CD4-positive, alpha-beta T cell treated with Interleukin-15 for 4 hours (primary cell): ENCODE measurements at places on chromosomes 4 and X.

- DNase-seq, result peak; percentile 40
These were observed 89.8 kb upstream of the TNIP3 start for GRCh38 chr4:121253961-121254360.

GRCh38 chrX:136546371-136546781 lies 14.4 kb downstream of the VGLL1 start:
- peak; percentile 46 for DNase-seq

DNA sequence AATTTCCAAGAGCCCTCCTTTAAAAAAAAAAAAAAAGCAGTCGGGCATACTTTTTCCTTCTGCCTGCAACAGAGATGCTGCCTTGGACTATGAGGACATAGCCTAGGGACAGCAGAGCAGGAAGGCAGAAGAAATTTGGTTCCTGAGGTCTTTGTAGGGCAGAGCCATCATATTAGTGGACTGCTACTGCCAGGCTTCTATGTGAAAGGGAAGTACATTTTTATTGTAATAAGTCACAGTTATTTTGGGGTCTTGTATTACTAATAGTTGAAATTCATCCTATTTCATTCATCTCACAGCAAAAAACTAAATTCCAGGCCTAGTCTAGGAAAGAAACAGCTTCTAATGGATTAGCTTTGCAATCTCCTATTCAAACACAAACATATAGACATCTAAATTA lies 211.2 kb downstream of the NSUN7 start:
- no peak for DNase-seq

DNA sequence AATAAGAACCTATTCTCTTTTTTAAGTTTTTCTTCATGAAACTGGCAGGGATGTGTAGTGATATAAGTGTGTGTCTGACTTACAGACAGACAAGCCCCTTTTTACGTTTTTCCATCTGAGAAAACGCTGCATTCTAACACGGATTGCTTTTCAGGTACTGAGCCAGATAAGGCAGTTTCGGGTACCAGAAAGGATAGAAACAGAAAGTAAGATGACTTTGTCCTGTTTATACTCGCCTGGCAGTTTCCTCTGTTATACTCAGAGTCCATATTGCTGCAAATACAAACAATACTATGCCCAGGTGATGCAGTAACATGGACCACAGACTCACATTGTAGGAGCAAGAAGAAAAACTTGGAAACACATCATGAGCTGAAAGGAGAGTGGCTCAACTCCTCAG lies 2320.6 kb upstream of the AGA start:
- no peak for DNase-seq

DNA sequence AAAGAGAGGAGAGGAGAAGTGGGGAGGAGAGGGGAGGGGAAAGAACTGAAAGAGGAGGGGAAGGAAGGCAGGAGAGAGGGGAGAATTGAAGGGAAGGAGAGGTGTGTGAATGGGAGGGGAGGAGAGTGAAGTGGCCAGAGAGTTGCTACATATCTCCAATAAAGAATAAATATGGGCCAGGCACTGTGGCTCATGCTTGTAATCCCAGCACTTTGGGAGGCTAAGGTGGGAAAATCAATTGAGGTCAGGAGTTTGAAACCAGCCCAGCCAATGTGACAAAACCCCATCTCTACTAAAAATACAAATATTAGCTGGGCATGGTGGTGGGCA lies 482.4 kb downstream of the NAF1 start:
- DNase-seq, result no peak

DNA sequence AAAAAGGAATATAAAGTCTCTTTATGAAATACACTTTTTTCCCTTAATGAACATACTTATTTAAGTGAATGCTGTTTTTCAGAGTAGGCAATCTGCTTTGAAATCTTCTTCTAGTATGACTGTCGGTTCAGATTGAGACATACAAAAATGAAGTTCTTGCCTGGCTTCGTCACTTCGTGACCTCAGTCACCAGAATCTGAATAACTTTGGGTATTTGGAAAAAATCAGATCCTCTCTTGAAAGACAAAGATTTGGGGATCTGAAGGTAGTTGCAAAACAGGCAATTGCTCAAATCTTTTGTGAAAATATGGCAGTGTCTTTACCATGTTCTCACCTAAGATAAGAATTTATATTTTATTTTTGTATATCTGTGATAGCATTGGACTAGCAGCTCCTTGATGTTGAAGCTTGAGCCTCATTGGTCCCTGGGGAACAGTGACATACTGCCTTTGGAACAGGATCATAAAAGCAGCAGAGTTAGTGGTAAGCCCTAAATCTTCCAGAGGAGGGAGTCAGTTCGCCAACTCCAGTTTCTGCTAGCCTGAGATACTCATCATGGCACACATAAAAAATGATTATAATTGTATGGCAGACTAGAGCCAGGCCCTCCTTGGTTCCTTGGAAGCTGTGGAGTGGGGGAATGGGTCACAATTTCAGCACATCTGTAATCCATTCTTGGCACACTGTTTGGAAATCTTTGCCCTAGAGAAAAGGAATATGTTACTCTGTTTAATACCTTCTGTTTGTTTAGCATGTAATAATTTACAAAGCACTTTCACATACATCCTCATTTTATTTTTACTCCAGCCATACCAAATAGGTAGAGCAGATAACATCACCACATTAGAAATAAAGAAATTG lies 5.0 kb downstream of the ARFIP1 start:
- no peak for DNase-seq

- no peak for DNase-seq
These were observed 114.3 kb downstream of the VSIG4 start for GRCh38 chrX:65925592-65925991.

DNA sequence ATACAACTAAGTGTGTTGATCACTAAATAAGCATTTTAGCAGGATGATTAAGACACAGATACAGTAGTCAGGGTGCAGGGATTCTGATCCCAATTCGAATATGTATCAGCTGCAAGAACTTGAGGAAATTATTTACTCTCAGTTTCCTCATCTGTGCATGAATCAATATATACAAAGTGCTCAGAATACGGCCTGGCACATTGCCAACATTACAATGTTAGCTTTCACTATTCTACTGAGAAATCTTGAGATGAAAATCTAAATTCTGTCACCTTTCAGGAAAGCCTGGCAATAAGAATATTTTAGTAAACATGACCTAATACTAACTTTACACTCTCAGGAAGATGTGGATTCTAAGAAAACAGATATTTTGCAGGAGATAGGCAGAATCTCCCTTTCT lies 1001.6 kb upstream of the IGFBP7 start:
- DNase-seq, result no peak

DNA sequence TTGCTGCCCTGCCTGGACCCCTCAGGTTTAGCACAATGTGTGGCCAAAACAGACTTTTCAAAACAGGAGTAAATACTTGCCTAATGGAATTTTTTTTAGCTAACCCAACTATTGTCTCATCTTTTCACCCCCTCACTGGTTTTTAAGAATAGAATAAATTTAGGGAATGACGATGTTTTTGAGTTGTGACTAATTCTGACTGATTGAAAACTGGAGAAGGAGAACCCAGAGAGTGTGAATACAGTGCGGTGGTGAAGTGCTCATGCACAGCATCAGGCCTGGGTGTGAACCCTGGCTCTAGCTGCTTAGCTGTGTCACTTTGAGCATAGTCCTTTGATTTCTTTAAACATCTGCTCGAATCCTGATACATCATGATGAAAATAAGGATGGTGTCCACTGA lies 10.5 kb downstream of the ANTXR2 start:
- DNase-seq, result no peak

DNA sequence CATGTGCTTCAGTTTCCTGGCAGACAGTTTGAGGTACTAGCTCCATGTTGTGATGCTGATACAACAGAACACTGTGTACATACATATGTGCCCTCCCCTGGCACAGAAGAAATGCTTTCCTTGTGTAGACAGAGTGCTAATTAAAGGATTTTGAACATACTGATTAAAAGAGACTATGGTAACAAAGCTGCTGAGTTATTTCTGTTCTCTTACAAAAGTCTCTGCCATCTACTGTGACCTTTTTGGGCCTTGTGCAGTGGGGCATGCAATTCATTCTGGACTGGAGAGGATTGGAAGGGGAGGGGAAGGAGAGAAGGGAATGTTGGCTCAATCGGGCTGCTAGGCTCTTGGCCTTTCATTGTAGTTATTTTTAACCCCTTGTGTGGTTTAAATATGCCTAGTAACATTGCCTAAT lies 6.0 kb downstream of the PDLIM5 start:
- DNase-seq, result no peak

DNA sequence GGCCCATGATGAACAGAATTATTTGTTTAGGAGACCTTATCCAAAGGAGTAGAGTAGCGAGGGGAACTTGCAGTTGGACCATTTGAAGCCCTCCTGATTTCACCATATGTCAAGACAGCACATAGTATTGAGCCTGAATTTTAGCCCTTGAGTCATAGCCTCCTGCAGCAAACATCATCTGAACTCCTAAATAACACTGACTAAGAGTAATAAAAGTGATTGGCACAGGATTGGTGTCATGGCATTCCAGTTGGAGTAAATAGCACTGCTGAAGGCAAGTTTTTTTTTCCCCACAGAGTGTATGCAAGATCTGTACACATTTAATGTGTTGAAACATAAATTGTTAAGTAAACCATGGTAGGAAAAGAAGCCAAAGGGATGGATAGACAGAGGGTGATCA lies 89.0 kb downstream of the COMMD8 start:
- no peak for DNase-seq

DNA sequence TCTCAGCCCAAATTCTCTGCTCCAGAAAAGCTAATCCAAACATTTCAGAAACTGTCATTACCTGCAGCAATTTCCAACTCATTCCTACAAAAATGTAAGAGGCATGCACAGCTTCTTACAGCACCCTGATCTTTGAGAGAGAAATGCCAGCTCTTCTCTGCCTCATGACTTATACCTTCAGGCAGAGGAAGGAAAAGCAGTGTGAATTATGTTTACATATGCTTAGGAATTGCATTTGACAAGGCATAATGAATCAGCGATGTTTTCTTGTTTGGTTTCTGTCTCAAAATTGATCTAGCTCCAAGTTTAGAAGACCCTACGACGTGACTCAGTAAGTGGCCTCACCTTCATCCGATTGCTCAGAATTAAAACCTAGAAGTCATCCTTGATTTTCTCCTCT lies 21.8 kb upstream of the AGA start:
- no peak for DNase-seq

- no peak for DNase-seq
These were observed 79.0 kb upstream of the WDR17 start for GRCh38 chr4:175986668-175987067.

DNA sequence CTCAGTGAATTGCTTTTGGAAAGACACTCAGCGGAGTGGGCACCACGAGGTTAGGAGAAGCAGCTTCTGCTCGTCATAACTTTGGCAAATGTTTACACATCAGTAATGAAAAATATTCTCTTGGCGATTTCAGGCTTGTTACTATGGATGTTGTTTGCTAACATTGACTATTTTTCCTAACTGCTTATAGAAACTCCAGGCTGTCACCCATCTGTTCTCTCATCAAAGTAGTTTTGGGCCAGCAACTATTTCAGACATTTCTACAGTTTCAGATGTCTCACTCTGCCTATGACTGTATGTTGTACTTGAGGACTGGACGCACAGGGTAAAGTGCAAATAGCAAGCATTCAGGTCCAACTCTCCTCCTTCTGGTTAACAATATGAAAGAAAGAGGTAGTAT lies 346.7 kb downstream of the TRIML1 start:
- no peak for DNase-seq
